ENCODE measurements at places on chromosomes 4 and X.

GRCh38 chrX:46169808-46170207, 375.4 kb downstream of the ZNF674 start:
- DNase-seq = no peak

- DNase-seq = no peak
Measured at GRCh38 chr4:16457944-16458343, 231.7 kb upstream of the TAPT1 start.

DNA sequence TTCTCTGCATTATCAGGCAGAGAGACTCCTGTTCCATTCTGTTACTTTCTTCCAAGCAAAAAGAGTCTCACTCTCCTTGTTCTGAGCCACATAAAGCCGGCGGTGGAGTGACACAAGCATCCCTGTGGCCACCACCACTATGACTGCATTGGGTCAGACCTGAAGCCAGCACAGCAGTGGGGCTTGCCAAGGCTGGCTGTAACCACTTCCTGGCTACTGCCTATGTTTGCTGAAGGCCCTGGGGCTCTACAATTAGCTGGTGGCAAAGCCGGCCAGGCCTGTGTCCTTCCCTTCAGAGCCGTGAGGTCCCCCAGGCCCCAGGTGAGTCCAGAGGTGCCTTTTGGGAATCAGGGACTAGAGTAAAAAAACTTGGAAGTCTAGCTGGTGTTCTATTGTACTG, 31.8 kb downstream of the PLAC8 start:
- DNase-seq = no peak

- no peak for DNase-seq
Measured at GRCh38 chr4:32824336-32824735, 2104.2 kb downstream of the PCDH7 start.

- DNase-seq = no peak
Measured at GRCh38 chr4:115972967-115973366, 859.5 kb upstream of the NDST4 start.

DNA sequence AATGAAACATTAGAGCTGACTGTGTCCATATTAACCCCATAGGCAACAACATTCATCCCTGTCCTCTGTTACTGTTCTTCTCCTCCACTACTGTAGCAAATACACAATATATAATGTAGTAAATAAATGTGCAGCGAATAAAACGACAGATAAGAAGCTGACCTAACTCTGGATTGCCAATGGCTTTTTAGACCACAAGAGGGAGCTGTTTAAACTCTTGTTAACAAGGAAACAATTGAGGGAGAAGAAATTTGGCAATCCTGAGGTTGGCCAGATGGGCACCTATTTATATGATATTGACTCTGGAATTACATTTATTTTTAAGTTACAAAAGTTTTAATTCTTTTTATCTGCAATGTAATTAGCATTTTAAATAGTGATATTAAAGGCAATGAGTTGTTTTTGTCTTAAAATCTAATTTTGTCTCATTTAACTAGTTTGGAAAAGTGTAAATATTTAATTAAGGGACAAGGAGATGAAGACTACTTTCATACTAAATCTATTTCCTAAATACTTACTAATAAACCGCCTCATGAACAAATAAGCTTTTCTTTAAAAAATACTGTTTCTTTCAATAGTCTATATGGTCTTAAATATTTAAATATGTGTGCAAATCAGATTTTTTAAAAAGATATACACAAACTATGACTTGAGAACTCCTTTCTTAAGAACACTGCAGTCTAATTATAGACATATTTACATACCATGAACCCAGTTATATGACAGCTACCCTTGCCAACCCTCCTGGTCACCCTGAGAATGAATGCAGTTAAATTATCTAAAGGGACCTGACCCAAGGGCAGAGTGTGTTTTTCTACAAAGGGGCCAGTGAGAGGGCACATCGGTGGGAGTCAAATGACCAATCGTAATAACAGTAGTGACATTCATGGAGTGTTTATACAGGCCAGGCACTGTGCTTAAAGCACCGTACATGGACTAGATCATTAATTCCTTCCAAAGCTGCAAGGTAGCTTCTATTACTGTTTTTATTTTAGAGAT, 52.9 kb upstream of the HPF1 start:
- DNase-seq = peak; percentile 26

DNA sequence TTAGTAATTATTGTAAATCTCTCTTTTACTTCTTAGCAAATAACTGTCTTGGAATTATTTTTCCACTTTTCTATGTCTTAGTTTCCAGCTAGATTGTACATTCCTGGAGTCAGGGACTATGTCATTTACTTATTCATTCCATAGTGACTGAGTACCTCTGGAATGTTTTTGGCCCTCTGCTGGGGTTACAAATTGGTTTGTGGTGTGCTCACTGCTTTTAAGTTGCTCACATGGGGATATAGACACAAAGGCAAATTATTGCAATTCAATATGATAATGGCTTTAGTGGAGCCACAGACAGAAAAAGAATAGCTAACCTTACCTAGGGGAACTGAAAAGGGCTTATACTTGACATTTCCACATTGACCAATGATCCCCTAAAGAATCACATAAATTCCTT, 63.7 kb upstream of the PDGFRA start:
- DNase-seq = no peak

DNA sequence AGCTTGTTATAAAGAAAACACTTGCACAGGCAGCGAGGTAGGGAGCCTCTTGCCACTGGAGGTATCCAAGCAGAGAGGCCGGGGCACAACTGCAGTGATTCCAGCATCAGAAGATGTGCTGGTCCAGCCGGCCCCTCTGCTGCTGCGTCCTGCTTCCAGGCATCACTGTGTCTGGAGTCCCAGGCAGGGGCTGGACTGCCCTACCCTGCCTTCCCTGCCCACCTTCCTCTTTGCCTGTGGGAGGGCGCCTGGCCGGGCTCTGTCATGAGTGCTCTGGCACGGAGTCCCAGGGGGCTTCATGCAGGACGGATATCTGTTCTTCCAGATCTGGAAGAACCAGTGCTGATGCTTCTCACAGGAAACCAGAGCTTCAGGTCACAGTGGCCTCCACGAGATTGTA, 187.6 kb upstream of the PSAPL1 start:
- DNase-seq = no peak

GRCh38 chrX:93695981-93696380, 22.0 kb downstream of the FAM133A start:
- DNase-seq = no peak

- no peak for DNase-seq
Measured at GRCh38 chr4:161321706-161322105, 842.1 kb downstream of the FSTL5 start.

DNA sequence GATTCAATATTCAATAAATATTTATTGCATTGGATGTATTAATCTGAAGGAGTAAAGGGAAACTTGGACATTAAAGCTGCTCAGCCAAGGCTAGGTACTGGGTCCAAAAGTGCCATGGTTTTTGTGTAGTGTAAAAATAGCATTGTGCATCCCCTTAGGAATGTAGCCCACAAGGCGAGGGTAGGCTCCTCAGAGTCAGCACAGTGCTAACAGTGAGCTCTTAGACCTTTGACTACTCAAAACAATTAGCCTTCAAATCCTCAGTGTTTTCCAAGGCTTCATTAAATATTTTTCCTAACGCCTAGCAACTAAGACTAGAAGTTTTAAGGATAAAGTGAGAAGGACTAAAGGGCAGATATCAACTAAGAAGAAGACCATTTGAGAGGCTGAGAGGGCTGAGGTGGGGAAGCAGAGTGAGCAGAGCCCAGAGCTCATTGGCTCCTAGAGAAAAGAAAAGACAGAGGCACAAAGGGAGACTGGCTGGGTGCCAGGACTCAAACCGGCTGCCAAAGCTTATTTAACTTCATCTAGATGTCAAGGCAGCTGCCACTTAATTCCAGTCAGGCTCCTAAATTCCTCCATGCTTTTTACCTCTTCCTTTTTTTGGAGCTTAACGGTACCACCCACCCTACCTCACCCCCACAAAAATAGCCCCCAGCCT, 17.0 kb downstream of the PRKG2 start:
- no peak for DNase-seq

DNA sequence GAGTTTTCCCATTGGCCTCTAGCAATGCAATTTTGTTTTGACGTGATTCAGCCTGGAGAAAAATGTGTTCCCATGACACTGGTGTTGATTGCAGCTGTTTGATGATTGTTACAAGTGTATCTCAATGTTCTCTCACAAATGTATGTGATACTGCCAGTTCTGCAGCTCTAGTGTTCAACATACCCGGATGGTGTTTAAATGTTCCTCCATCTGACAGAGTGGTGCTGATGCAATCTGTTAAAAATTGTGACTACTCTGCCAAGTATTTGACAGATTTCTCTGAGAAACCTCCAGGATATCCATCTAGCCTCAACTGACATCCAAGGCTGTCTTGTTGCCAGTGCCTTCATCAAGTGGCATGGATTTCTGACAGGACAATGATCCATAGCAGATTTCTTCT, 657.2 kb upstream of the DIAPH2 start:
- no peak for DNase-seq

DNA sequence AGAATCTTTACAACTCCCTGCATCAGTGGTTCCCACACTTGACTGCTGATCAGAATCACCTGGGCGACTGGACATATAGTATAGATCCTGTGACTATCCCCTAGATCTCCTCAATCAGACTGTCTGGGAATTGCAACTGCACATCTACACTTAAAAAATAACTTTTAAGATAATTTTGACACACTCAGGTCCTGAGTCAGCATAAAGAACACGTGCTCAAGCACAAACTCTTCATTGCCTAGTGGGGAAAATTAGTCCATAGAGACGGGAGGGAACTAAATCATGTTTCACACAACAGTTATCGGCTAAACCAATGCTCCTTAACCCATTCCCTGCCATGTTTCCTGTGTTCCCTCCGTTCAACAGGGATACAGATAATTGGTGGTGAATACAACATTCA, 243.5 kb upstream of the FGF13 start:
- DNase-seq = no peak

DNA sequence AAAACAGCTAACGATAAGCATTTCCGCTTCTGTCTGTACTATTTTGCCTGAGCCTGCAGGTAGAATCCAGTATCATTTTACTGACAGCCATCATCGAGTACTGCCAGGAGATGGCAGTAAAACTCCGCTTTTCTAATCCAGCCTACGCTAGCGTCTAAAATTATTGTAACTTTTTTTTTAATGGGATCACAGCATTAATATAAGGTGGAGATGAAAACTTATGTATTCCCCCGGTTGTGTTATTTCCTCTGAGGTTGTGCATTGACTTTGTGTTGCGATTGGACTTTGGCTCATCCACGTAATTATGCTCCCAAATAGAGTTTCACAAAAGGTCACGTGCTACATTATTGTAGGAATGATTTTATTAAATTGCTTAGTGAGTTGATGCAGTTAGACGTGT, 248.1 kb downstream of the C4orf33 start:
- DNase-seq = no peak

- no peak for DNase-seq
Measured at GRCh38 chrX:39592776-39593175, 505.0 kb downstream of the BCOR start.

DNA sequence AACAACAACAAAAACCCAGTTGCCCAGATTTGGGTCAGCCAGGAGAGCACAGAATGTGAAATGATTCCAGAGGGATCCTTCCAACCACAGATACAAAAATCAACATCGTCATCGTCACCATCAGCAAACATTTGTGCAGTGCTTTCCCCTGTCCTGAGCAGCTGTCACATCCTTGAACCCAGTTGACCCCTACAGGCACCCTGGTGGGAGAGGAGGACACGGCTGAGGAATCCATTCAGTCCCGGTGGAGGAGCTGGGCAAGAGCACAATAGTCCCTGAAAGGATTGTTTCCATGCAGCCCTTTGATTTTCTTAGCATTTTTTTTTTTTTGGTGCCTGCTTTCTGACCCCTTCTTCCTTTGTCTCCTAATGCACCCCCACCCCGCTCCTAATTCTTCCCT, 37.1 kb upstream of the STX18 start:
- DNase-seq = no peak

GRCh38 chrX:15356444-15356843, 21.1 kb upstream of the PIGA start:
- no peak for DNase-seq

- no peak for DNase-seq
Measured at GRCh38 chr4:2046031-2046961, 12.8 kb upstream of the NAT8L start.

- no peak for DNase-seq
Measured at GRCh38 chr4:40811956-40812355, 62.2 kb downstream of the NSUN7 start.

DNA sequence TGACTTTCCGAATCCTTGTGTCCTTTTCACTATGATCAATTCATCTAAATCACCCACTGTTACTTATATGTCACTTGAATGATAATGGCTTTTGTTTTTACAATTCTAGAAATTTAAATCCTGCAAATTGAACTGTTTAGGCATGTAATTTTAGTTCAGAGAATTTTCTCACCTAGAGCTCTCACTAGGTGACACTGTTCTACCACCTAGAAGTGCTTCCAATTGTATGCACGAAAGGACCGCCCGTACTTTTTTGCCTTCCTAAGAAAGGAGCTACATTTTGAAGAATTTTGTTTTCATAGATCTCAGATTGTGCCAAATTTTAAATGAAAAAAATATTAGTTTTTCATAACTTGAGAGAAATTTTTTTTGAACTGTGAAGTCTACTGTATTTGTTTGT, 481.6 kb upstream of the FSTL5 start:
- no peak for DNase-seq
